Activated CD8-positive, alpha-beta memory T cell treated with anti-CD3 and anti-CD28 coated beads for 1 hour (primary cell): ENCODE measurements at places on chromosomes 3 and 15.

- DNase-seq: no peak
Measured at GRCh38 chr3:191238321-191238817, 39.3 kb downstream of the OSTN start.

GRCh38 chr15:29348336-29348914 lies 78.8 kb upstream of the NSMCE3 start:
- no peak for DNase-seq

GRCh38 chr15:97745481-97746071 lies 214.9 kb upstream of the ARRDC4 start:
- DNase-seq: no peak

GRCh38 chr15:89118481-89118989 lies 30.3 kb downstream of the ABHD2 start:
- DNase-seq: no peak

DNA sequence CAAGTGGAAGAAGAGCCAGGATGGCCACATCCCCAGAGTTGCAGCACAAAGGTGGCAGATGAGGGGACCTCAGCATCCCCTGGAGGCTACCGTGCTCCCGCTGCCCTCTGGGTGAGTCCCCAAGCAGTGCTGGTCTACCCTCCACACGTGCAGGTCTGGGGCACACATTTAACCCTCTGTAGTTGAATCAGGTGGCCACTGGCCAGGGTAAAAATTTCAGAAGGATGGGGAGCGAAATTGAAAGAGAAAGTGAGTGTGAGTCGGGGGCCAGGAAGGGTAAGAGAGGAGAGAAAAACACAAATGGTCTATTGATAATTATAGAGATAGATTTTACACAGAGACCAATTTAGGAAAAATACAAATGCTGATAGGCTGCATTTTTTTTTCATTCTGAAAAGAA lies 139.5 kb upstream of the EIF1B start:
- no peak for DNase-seq

- DNase-seq: no peak
Measured at GRCh38 chr3:186187401-186188275, 78.7 kb upstream of the ETV5 start.

- no peak for DNase-seq
Measured at GRCh38 chr3:168162172-168162571, 66.4 kb upstream of the GOLIM4 start.

- no peak for DNase-seq
Measured at GRCh38 chr15:68314563-68314962, 37.0 kb downstream of the FEM1B start.

GRCh38 chr3:49171119-49171774 lies at the start of gene KLHDC8B:
Gene KLHDC8B (plus strand): TSS chr3:49171598. CDS start chr3:49172770, 1,172 bp downstream.
- DNase-seq: peak; percentile 43

DNA sequence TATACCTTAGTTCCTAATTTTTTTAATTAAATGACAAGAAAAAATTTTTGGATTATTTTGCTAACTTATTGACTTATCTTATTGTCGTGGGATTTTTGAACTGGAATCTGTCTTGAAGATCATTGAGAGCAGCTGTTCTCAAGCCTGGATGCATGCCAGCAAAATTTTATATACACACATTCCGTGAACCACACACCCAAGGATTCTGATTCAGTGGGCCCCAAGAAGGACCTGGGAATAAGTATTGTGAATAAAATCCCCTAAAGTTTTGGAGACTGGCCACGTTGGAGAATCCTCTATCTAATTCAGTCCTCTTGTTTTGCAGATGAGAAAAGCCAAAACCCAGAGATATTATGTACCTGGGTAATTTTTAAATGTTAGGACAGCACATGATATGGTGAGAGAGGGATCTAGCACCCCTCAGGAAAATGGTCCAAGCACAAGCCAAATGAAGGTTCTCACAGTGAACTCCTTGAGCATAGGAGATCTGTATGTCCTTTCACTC lies 55.2 kb downstream of the UNC13C start:
- DNase-seq: no peak

DNA sequence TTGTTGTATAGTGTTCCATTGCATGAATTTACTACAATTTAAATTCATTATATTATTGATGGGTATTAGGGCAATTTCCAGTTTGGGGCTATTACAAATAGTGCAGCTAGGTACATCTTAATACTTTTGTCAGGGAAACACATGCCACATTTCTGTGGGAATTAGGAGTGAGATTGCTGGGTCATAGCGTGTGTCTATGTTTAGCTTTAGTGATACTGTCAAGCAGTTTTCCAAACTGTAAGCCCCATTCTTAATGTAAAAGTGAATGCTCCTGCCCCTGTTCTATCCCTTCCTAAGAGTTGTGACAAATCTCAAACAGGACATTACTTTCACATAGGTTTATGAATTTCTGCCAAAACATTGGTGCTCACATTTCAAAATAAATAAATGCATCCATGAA lies 184.5 kb upstream of the ANKRD28 start:
- DNase-seq: no peak

DNA sequence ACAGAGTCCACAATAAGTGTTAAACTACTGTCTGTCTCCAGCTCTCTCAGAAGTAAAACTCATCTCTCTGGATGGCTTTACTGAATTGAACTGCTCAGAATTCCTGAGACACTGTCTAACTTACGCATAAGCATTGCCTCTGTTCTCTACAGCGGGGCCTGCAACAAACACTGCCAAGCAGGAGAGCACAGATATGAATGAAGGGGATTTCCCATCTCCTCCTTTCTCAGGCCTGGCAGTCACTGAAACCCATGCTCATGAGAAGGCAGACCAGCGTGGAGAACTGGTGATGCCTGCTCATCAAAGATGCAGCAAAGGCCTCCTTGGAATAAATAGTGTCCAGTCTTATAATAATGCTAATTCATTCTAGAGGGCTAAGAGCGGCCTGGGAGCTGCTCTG lies 10.3 kb downstream of the RASGRP1 start:
- DNase-seq: no peak

DNA sequence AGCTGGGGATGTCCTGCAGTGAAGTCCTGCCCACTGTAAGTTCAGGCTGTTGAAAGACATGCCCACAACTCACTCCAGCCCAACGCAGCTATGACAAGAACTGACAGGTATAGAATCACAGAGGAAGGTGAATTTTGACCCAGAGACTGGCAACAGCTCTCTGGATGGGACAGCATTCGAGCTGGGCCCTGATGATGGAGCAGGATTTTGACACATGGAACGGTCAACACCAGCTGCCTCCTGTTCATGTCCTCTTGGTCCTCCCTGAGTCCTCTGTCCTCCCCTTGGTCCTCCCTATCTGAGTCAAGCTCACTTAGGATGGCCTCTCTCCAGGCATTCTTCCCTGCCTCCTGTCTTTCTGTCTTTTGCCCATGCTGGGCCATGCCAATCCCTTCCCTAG lies 15.2 kb upstream of the ACAN start:
- no peak for DNase-seq

DNA sequence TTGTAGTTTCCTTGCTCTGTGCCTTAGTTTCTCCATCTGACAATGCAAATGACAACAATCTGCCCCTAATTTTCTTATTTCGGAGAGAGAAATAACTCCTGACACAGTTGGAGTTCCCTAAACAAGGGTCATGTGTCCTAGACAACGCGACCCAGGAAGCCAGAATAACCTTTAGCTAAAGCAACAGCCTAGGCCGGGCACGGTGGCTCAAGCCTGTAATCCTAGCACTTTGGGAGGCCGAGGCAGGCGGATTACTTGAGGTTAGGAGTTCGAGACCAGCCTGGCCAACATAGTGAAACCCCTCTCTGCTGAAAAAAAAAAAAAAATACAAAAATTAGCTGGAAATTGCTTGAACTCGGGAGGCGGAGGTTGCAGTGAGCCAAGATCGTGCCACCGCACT lies 49.9 kb downstream of the MCF2L2 start:
- no peak for DNase-seq

DNA sequence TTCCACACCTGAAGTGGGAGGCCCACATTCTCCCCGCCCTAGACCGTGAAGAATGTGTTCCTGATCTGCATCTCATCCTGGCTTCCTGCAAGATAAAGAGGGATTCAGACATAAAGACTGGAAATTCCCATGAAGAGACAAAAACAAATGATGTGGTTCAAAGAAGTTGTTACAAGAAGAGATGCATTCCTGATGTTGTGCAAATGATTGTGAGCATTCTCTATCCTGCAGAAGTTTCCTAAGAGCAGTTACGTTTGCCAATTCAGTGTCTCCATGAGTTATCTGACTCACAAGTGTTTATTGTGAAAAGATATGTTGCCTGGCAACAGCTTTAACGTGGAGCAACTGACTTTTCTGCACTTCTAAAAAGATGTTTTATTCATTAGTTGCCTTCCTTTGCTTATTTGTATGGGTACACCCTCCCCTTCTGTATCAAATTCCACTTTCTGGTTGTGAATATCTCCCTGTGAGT lies 107.8 kb downstream of the ZIC4 start:
- no peak for DNase-seq

GRCh38 chr15:55802600-55803376 lies 59.8 kb upstream of the PRTG start:
- DNase-seq: no peak

- no peak for DNase-seq
Measured at GRCh38 chr3:87186608-87187159, 40.4 kb upstream of the CHMP2B start.

DNA sequence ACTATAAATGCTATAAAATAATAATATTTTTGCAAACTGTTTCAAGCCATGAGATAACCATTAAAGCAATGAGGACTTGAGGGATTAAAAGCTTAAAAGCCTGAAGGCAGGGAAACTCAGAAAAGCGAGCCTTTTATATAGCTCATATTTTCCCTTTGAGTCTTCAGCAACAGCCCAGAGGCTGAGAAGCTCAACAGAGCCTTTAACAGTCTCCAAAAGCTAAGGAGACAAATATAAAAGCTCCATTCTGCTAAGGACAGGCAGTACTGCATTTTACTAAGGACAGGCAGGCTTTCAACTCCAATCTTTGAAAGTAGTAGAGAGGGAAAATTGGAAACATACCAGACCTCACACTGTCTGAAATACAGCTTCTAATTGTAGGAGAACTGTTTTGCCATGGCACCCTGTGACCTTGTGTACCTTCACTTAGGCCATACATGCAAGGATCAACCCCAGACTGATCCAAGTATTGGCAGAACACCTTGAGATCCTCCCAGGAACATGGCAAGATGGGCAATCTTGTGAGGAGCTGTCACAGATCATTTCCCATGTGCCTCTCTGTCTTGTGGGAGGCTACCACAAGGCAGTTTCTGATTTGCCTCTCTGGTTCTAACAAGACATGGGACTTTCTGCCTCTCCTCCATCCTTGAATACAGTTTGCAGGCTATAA lies 53.1 kb upstream of the ARNT2 start:
- DNase-seq: no peak

DNA sequence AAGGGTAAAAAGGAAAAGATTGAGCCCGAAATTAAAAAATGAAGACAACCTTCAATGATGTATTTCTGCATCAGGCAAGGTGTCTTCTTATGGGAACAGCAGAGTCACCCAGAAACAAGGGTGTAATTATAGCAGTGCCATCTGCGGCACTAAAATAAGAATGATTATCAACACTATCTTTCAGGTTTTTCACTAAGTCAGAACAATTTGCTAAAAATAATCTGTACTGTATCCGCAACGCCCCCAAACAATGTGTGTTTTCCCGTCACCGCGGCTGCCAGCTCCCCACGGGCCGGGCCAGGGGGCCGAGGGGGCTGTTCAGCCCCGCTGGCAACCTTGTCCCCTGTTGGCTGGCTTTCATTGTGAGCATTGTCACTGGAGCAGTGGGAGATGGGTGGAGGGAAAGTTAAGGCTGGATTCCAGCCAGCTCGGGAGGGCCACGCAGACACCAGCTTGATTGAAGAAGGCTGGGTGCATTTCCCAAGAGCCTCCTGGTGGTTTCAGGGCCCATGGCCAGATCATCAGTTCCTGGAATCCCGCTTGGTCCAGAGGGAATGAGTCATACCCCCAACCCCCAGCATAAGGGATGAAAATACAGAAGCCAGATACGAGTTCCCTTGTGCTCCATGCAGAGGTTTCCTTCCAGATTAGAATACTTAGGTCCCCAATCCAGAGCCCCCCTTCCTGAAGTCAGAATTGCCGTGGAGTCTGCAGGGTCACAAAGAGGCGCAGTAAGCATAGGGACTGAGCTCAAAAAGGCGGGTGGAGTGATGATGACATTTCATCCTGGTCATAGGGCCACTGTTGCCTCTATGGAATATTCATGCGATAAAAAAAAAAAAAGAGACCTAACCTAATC lies 90.2 kb upstream of the KLF13 start:
- no peak for DNase-seq

DNA sequence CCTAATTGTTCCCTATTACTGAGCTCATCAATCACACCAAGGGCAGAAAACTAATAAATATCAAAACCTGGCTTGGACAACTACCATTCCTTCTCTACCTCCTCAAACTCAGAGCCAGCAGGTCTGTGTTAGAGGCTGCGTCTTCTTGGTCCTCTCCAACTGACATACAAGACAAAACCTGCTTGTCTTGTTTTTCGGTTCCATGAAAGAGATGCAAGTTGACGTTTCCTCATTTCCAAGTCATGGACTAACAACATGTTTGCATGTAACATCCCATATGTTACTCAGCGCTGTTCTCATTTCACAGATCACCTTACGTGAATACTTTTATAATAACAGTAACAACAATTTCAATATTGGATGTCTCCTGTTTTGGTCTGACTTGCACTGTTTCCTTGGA lies 110.9 kb downstream of the LMLN start:
- DNase-seq: no peak

DNA sequence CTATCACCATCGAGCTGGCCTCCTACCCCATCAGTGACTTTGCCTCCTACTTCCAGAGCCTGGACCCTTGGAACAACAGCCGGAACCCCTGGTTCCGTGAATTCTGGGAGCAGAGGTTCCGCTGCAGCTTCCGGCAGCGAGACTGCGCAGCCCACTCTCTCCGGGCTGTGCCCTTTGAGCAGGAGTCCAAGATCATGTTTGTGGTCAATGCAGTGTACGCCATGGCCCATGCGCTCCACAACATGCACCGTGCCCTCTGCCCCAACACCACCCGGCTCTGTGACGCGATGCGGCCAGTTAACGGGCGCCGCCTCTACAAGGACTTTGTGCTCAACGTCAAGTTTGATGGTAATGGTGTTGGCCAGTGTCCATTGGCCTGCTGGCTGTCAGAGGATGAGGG lies 6.1 kb downstream of the GRM2 start:
- no peak for DNase-seq

DNA sequence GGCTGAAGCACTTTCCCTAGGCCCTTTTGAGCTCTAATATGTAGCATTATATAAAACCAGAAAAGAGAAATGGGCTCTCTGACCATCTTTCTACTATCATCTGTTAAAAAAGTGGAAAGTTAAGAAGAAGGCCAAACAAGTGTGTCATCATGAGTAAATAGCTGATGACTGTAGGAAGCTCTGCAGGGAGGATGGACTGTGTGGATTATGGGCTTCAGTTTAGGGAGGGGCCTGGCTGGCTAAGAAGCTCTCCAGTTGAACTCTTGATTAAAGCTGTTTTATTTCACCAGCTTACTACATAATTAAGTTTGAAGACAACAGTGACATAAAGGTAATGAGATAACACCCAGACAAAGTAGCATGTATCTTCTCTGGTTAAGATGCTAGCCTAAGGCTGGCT lies 30.6 kb downstream of the INTS14 start:
- no peak for DNase-seq

DNA sequence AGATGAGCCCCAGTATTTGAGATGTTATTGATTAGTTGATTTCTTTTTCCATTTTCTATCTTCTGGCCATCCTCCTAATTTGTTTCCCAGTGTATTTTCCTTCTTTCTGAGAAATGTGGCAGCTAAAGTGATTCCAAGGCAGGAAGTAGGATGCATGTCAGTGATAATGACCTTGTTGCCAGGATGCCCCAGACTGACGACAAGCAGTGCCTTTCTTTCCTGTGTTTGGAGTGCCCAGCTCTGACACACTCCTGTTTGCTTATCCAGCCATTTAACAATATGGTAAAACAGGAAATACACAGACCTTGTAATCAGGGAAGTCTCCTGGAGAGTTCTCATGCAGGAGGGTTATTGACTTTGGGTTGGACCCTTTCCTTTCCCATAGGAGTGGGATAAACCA lies 20.4 kb downstream of the TMOD2 start:
- no peak for DNase-seq
